Amniotic epithelial cell (primary cell): ENCODE measurements at places on chromosomes 12 and 14.

GRCh38 chr14:81946375-81946774, 412.7 kb upstream of the SEL1L start:
- no peak for DNase-seq

DNA sequence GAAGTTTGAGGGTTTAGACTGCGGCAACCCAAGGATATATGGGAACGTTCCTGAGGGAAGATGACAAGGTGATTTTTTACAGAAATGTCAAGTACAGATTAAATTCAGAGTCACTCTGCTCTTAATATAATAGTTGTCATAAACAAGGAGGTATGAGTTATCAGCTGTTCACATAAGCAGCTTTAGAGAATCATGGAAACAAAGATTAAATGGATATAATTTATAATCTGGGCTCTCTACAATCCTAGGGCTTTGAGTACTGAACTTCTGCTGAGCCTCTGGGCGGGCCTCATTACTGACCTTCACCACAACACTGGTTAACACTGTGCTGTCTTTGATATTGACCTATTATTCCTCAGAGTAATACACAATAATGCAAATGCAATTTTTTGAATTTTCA, 577.8 kb downstream of the RPS29 start:
- peak; percentile 3 for DNase-seq

DNA sequence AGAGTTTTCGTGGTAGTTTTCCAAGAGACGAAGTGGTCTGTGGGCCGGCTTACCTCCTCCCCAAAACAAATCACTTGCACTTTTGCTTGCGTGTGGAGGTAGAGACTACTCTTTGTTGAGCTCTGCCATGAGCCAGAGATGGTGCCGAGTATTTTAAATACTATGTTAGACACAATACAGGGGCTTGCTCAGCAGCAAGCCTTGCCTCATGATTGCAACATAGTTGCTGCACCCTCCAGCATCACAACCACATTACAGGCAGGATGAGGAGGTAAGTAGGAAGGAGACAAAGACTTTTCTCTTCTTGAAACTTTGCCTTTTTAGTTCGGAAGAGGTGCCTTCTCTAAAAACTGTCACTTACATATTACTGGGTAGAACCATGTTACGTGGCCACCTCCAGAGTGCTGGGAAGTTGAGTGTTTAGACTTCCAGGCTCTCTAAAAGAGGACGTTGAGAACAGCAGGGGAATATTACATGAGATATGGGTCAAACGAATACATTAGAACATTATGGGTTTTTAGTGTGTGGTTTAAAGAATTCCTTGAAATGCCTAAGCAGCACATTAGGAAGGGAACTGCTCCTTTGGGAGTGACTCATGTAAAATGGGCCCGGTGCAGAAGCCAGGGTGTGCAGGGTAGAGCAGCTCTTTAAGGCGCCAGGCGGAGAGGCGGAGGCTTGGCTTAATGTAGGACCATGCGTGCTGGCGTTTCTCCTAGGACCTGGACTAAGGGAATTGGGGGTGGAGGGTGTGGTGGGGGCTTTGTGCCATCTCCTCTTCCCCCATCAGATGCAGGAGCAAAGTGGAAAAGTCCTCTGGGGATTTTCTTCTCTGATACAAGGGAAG, 110.6 kb upstream of the PRMT8 start:
- no peak for DNase-seq

DNA sequence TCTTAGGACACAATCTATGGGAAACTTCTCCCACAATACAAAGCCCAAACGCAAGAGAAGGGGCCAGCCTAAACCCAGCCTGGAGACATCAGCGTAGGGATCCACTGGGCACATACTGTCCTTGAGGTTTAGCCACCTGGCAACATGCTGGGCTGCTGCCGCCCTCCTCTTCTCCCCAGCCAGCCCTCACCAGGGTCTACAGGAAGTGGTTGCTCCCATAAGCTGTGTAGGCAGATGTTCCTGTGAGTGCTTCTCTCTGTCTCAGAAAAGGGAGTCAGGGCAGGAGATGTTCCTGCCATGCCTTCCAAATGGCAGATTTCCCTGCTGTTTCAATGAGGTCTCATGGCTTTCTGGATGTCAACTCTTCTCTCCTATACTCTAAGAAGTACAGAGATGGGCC, 241.4 kb downstream of the PCNX1 start:
- no peak for DNase-seq

DNA sequence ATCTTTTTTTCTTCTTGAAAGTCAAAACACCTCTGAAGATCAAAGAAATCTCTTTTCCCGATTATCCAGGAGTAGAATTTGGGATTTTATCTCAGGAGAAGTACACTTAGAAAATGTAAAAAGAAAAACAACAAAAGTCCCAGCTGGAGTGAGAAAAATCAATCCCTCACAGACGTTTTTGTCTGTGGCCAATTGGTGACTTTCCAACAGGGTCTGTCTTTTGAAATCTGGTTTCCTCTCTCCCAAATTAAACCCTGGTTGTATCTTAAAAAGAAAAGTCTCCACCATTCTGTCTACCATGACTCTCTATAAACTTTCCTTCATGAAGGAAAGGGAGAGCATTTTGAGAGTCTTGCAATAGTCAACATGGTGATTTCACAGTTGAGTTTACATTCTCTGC, 88.1 kb downstream of the DACT1 start:
- DNase-seq = no peak

- peak; percentile 4 for DNase-seq
Measured at GRCh38 chr12:107845980-107846659, 71.6 kb downstream of the ASCL4 start.

DNA sequence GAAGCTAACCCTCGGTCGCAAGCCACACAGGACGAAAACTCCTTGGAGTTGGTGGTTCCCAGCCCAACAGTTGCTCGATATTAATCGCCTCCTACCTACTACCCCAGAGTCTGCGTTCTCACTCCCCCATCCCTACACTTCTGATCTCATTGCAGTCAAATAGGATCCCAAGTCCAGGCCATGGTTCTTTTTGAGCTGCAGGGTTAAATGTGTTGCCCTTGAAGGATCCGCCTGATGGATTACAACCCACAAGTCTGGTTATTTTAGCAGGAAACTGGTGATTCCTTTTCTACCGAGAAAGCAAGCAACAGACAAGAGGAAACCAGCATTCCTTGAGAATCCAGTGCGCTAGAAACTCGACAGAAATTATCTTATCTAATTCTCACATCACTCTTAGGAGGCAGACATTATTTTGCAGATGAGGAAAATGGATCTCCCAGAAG, 785 bp upstream of the NIN start:
- DNase-seq = peak; percentile 57

- DNase-seq = peak; percentile 60
Measured at GRCh38 chr14:79514700-79515099, 696.6 kb downstream of the DIO2 start.

- no peak for DNase-seq
Measured at GRCh38 chr14:103830511-103831270, 16.7 kb downstream of the PPP1R13B start.

DNA sequence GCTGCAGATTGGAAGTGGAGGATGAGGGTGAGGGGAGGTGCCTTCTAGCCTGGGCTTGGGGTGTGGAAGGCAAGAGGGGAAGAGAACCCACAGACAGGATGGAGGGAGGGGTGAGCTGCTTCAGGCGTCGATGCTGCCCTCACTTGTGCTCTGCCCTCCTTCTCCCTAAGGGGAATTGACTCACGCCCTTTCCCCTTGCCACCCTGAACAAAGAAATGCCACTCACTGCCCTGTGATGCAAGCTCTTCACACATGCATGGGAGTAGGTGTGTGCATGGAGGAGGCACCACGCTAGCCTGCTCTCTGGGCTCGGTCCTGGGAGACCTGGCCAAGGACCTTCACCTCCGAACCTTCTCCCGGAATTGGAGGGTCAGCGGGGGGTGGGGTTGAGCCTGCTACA, 35.7 kb upstream of the PRMT8 start:
- no peak for DNase-seq

- peak; percentile 2 for DNase-seq
Measured at GRCh38 chr14:70098250-70098809, 90.4 kb downstream of the SLC8A3 start.

DNA sequence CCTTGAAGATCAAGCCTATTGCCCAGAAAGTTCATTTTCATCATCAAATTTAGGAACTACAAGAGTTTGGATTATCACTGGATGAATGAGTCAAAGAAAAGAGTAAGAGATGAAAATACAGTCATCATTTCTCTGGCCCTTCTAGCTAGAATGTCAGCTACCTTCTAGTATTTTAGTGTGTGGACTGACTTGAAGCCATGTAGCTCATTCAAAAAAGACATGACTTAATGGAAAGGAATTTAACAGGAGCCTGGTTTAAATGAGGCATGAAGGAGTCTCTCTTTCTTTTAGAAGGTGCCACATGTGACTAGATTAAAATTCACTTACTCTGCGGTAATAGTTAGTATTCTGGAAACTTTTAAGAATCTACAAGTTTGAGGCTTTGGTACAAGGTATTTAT, 7.1 kb downstream of the PTHLH start:
- no peak for DNase-seq

DNA sequence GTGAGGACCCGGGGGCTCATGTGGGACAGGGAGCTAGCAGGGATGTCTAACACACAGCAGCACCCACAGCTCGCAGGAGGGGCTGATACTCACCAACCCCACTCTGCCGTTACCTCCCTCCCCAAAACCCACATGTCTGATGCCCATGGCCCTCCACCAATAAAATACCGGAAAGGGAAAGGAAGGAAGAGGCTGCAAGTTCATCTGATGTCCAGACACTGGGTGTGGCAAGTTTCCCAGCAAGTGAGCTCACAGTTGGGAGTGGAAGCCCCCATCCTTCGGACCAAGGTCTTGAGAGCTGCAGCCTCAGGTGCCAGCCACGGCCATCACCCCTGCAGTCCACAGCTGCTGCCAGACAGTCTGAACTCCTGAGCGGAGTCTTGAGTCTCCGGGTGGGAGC, 39.3 kb upstream of the DIO3 start:
- no peak for DNase-seq

DNA sequence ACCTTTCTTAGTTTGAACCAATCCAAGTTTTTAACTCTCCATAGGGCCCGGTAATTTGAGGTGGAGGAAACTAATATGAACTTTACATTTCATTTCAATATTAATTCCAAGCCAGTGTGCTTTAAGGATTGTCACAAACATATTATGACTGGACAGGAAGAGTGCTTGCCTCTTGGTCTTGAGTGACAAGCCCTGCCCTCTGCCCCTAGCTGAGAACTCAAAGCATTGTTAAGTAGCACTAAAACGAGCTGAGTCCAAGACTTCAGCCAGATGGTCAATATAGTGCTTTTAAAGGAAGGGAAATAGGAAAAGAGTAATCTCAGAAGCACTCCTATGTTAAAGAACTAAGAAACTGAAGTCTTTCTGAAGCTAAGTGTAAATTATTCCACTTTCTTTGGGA, 17.1 kb downstream of the TRMT5 start:
- DNase-seq = no peak

- DNase-seq = no peak
Measured at GRCh38 chr14:61270714-61271113, 10.4 kb downstream of the TMEM30B start.

DNA sequence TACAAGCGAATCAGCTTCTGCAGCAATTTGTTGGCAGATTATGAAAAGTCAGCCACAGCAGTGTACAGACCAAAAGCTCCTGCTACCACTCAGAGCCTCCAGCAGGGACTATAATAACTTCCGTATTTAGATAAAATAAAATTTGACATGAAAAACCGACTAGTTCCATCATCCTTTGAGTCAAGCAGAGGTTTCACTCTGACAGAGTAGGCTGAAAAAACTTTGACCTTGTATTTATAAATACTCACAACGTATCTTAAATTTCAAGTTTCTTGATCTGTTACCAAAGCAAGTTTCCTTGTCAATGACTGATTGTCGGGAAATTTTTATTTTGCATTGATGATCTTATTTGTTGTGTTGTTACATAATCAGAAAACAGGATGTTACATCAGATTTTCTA, 283.4 kb downstream of the DAD1 start:
- no peak for DNase-seq

- DNase-seq = no peak
Measured at GRCh38 chr12:16972923-16973770, 367.2 kb upstream of the LMO3 start.

- DNase-seq = no peak
Measured at GRCh38 chr12:112527082-112527481, 108.3 kb downstream of the PTPN11 start.

DNA sequence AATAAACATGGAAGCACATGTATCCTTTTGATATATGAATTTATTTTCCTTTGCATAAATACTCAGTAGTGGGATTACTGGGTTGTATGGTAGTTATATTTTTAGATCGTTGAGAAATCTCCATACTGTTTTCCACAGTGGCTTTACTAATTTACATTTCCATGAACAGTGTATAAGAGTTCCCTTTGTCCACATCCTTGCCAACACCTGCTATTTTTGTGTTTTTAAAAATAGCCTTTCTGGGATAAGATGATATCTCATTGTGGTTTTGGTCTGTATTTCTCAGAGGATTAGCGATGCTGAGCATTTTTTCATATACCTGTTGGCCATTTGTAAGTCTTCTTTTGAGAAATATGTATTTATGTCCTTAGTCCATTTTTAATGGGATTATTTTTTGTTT, 329.2 kb upstream of the KITLG start:
- no peak for DNase-seq

GRCh38 chr14:99004112-99004511, 267.9 kb downstream of the BCL11B start:
- no peak for DNase-seq

- DNase-seq = peak; percentile 92
Measured at GRCh38 chr12:71469258-71469750, 29.7 kb downstream of the LGR5 start.

DNA sequence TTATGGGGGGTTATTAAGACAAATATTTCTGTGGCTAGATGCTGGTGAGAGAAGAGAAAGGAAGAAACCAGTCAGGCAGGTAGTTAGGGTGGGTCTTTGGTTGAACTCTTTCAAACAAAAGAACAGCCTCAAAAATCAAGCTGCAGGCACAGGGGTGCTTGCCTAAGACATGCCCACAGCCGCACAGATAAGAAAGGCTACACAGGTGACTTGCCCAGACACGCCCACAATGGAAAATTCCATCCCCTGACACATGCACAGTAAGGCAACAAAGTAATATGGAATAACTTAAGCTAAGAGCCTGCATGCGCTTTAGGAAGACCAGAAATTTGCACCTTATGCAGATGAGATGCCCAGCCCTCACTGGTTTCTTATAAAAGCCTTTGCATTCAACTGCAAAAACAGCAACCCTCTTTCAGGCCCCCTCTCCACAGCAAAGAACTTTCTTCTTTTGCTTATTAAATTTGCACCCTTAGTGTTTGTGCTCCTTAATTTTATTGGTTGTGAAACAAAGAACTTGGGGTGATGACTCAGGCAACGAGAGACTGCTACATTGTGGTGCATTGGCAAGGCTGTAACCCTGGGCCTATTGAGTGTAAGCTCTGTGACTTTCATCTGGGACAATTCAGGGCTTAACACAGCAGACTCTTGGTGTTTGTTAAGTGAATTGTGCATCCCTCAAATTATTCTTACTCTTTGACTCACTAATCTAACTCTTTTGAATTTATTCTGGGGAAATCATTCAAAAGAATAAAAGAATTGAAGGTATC, 149.4 kb downstream of the RPAP3 start:
- DNase-seq = no peak

GRCh38 chr14:22155571-22155970, 433.5 kb downstream of the DAD1 start:
- no peak for DNase-seq

- no peak for DNase-seq
Measured at GRCh38 chr14:51602310-51602709, 49.4 kb upstream of the FRMD6 start.
